Epithelial cell of proximal tubule (primary cell): ENCODE measurements at places on chromosomes 5 and 9. TPM values are rescaled to one million over a fixed set of nuclear protein-coding genes. Genes with fewer than 3 reads are reported as not detected.

GRCh38 chr5:135179308-135179980, 145.4 kb upstream of the PITX1 start:
- no peak for DNase-seq

GRCh38 chr5:129356846-129357245, 103.3 kb upstream of the ADAMTS19 start:
- DNase-seq = no peak

- DNase-seq = no peak
Observed at GRCh38 chr9:127878652-127879390, 1.3 kb upstream of the AK1 start.

- DNase-seq = no peak
Observed at GRCh38 chr9:89342948-89343347, 24.6 kb downstream of the SECISBP2 start.

Gene PCDHA12
- not detected in 2 replicates for total RNA-seq

GRCh38 chr5:176771102-176771845, 39.1 kb upstream of the UNC5A start:
- no peak for DNase-seq

DNA sequence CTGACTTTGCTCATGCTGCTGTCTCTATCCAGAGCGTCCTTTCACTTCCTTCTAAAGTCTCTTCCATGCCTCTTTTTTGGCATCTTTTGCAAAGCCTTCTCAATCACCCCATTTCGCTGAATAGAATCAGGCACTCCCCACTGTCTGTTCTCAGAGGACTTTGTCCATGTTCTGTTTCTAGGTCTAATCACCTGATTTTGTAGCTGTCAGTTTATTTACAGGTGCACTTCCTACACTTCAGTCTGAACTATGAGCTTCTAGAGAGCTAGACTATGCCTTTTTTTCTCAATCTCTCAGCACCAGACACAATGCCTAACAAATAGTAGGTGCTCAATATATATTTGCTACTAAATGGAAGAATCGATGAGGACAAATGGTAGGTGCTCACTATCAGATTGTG, 29.9 kb downstream of the TLR4 start:
- DNase-seq = no peak

DNA sequence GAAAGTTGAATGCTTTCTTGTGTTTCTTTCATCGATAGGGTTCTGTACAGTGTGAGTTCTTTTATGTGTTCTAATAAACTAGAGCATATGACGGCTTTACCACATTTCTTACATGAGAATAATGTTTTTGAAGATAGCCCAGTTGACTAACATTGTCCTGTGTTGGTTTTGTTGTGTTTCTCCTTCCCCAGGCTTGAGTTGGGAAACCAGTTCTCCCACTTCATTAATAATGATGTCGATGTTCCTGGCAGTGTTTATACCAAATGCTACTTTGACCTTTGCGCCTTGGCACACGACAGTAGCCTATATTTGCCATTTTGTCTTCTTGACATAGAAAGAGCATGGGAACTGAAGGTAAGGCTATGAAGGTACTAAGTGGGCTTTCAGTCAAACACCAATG, 14.4 kb upstream of the ZNF782 start:
- no peak for DNase-seq

GRCh38 chr9:20087481-20087880, 298.6 kb upstream of the SLC24A2 start:
- no peak for DNase-seq

- no peak for DNase-seq
Observed at GRCh38 chr9:7510199-7510598, 289.4 kb downstream of the DMAC1 start.

Gene PHF24
- total RNA-seq = 0.12 TPM in 1 of 2 replicates, not detected in the other

DNA sequence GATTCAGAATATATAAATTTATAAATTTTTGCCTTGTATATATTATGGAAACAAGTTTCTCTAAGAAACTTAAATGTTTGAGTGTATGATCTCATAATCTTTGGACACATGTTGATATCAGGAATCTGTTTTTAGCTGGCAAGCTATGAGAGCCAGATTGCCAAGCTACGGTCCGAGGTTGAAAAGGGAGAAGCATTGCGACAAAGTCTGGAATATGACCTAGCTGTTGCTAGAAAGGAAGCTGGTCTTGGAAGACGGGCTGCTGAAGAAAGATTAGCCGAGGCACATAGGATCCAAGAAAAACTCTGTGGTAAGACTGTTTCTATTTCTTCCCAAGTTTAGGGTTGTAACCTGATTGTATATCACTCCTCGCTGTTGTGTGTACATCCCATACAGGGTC, 25.9 kb downstream of the CCDC171 start:
- no peak for DNase-seq

Gene RBM22
- 33.2 and 35.6 TPM in 2 replicates for total RNA-seq

DNA sequence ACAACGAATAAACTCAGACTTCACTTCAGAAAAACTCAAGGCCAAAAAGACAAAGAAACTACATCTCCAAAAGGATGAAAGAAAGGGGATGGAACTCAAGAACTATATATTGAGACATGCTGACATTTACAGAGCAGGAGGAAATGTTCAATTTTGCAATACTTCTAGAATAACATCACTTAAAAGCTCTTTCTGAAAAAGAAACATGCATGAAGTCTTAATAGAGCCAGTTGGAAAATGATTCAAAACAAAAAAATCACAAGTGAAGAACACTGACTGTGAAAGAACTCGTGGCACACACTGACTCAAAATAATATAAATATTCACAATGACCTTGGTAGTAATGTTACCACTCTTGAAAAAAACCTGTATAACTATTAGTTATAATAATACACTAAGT, 267.8 kb upstream of the NREP start:
- no peak for DNase-seq
